ENCODE measurements at places on chromosomes 11 and 22.

- DNase-seq: no peak
Measured at GRCh38 chr11:36165621-36166397, 123.4 kb downstream of the COMMD9 start.

DNA sequence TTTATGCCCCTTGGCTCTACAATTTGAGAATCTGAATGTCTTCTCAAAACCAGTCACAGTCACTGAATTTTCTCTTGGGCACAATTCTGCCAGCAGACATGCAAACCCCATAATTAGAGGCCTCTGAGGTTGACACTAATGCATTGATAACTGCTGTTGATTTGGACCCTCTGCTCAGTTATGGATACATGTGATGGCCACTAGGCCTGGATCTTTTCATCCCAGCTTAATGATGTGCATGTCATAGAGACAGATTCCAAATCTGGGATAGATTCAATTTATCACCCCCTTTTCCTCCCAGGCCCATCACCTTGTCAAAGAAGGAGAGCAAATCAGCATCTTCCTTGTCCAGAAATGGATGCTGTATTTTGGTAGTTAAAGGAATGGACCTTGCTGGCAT, 92.2 kb downstream of the C11orf91 start:
- no peak for DNase-seq

GRCh38 chr11:3010521-3011275, 18.6 kb upstream of the NAP1L4 start:
- DNase-seq: no peak

DNA sequence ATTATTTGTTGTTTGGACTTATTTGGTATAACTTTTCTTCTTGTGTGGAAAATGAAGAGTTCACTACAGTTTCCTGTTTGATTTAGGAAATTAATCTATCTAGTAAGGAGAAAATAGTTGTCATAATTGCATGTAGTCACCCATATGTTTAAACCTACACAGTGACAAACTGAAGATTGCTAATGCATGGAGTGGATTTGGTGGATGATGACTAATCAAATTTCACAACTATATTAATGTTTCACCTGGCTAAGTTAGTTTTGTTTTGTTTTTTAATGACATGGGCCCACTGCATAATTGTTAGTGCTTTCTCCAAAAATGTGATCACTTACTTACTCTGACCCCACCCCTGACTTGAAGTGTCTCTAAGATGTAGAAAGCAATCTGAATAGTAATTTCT, 170.6 kb downstream of the DYNC2H1 start:
- no peak for DNase-seq

DNA sequence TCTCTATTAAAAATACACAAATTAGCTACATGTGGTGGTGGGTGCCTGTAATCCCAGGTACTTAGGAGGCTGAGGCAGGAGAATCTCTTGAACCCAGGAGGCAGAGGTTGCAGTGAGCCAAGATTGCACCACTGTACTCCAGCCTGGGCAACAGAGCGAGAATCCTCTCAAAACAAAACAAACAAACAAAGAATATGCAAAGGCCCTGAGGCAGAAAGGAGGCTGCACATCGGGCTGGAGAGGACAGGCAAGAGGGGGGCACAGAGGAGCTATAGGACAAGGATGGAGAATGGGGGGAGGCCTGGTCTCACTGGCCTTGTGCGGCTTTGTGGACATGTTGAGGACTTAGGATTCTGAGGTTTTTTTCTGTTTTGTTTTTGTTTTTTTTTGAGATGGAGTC, 8.4 kb downstream of the TRIOBP start:
- DNase-seq: no peak

- DNase-seq: no peak
Measured at GRCh38 chr11:19359221-19360000, 118.7 kb upstream of the E2F8 start.

DNA sequence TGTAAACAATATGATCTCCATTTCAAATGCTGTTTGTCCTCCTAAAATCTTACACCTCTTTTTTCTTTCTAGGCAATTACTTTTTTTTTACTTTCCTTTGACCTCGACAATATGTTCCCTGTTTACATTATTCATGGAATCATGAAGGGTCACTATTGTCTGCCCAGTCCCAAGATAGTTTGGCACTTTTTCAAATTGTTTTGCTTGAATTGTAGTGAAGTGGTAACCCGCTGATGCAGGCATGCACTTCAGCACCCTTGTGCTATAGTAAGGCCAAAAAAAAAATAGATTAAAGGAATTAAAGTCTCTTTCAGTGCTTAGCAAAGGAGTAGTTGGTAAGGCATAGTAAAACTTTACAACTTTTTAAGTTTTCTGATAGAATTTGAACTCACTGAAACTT, 90.9 kb downstream of the PAX6 start:
- no peak for DNase-seq

DNA sequence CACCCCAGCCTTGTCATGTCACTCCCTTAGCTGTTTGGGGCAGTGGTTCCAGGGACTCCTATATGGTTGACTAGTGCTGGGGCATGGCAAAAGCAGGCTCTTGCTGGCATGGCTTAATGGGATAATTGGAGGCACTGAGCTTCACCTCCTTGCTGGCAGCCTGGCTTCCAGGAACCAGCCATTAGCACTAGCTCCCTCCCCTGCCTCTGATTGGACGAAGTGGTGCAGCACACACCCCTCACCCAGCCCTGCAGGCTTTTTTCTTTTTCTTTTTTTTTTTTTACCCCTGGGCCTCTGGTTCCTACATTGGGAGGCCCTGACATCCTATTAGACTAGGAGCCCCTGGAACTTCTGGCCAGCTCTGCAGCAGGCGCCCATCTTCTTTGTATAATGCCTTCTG, 18.6 kb downstream of the PHLDB1 start:
- no peak for DNase-seq

DNA sequence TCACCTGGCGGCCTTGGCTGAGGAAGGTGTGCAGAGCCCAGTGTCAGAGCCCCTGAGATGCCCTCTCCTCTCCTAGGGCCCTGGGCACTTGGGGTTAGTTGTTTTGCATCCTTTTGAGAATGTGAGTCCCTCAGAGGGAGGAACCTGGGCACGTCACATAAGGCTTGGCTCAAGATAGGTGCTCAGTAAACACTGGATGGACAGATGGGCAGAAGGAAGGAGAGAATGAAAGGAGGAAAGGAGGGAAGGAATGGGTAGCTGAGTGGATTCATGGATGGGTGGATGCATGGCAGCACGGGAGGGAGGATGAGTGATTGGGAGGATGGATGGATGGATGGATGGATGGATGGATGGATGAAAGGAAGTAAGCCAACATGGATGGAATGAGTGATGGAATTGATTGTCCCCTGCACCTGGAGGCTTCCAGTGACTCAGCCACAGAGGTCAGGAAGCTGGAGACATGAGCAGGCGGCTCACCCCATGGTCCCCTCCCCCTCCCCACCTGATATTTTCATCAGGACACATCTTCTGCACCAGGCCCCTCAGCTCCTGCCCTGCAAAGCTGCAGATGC, 62.2 kb downstream of the IGLL1 start:
- DNase-seq: no peak

DNA sequence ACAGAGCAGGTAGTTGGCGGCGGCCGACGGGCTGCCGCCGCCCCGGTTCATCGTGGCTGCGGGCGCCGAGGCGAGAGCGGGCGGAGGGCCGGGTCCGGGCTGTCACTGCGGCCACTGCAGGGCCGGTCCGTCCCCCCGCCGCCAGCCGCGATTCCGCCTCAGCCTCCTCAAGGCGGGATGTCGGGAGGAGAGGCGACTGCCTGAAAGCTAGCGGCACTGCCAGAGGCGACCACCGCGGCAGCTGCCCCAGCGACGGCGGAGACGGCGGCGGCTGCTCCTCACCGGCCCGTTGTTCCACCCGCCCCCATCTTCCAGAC, 234 bp downstream of the SESN3 start:
- no peak for DNase-seq

DNA sequence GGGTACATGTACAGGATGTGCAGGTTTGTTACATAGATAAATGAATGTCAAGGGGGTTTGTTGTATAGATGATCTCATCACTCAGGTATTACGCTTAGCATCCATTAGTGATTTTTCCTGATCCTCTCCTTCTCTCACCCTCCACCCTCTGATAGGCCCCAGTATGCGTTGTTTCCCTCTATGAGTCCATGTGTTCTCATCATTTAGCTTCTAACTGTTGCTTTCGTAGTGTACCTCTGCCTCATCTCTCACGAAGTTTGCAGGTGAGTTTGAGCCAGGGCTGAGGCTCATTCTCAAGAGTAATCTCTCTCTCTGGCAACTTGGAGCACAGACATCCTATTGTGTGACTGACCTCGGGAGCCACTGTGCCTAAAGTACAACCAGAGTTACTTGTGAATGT, 4.7 kb upstream of the HBE1 start:
- DNase-seq: no peak

DNA sequence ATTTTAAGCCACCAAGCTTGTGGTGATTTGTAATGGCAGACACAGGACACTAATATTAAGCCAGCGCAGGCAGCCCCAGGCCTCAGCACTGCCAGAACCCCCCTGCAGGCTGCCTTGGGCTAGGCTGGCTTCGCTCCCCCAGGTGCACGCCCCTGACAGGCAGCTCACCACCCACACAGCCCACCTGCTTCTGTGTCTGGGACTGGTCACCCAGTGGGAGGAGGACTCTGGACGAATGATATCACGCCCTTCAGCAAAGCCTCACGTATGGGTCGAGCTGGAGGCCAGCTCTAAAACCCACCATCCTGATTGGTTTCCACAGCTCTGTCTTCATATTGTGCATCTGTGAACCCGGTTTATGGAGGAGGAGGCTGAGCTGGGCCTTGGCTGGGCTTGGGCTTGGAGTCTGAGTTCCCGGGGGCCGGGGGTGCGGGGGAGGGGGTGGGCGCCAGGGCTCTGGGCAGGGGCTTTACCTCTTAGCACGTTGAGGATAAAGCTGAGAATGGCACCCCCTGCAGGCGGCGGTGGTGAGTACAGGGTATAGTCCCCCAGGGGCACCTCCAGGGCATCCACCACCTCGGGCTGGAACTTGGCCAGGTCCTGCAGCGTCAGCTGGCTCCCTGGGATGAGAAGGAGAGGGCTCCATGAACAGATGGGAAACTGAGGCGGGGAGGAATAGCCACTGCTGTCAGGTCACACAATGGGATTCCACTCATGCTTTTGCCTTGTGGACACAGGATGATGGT, 13.8 kb downstream of the GGT5 start:
- no peak for DNase-seq

GRCh38 chr11:90803366-90803765, 580.5 kb upstream of the CHORDC1 start:
- no peak for DNase-seq

- no peak for DNase-seq
Measured at GRCh38 chr11:7969756-7970646, 4.8 kb upstream of the NLRP10 start.

GRCh38 chr11:7587712-7588111, 73.9 kb downstream of the PPFIBP2 start:
- DNase-seq: no peak

GRCh38 chr11:11584937-11585336, 36.9 kb downstream of the GALNT18 start:
- DNase-seq: no peak

DNA sequence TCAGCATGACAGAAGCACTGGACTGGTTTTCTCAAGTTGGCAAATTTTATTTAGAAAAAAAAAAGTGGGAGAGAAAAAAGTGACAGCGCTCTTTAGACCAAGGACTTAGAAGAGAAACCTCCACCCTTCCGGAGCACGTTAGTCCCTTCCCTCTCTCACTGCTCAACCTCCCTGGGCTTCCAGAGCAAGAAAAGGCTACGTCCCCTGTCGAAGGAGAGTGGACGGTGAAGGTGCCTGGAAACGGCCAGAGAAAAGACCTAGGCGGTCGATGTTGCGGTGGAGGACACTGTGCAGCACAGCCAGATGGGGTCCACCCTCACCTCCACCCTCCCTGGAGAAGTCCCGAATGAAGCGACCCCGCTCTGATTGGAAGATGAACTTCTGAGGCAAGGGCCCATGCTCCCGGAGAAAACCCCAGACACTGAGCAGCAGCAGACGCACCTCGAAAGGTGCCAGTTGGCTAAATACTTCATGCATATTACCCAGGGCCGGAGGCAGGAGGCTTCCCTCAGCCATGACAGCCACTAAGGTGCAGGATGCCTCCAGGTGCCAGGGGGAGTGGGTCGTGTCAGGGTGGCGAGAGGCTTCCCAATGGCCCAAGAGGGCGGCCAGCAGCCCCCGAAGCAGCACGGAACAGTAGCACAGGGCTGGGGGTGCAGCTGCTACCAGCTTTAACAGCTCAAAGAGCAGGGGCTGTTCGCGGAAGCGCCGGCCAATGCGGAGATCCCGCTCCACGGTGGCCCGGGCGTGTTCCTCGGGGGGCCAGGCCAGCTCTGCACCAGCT, 604 bp upstream of the GANAB start:
- no peak for DNase-seq

GRCh38 chr11:113474362-113475159, 637 bp downstream of the DRD2 start:
- peak; percentile 29 for DNase-seq

GRCh38 chr11:130689222-130689908, 226.9 kb downstream of the SNX19 start:
- DNase-seq: no peak

- no peak for DNase-seq
Measured at GRCh38 chr11:11444027-11444803, 91.2 kb upstream of the CSNK2A3 start.

DNA sequence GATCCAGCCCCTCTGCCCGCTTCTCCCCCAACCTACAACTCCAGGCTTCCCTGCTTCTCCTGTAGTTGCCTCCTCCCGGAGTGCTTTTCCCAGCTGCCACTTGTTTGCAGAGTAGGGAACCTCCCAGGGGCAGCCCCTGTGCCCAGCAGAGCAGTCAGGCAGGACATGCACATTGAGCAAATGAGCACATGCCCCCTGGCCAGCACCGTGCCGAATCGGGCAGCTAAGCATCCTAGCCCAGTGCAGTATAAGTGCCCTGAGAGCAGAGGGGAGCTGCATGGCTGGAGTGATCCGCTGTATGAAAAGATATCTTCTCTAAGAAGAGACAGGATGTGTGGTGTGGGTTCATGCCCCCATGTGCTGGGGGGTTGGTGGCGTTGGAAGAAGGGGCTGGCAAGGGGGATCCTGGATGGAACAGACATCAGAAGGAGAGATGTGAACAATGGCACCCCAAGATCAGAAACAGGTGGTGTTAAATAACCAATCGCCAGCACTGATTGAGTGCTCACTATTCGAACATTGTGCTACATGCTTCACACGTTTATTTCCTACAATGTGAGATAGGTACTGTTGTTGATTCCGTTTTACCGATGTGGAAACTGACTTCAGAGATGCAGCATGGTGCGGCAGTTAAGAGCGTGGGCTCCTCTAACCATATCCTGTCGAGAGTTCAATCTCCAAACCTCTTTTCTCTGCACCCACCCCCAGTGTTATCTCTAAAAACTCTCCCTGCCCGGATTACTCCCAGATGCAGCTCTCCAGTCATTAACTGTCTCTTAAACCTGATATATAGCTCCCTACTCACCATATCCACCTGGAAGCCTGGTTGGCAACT, 1.2 kb downstream of the AIP start:
- no peak for DNase-seq

All from NCI-H2029 treated with DMSO at 0.1 percent for 48 hours (cell line).